ENCODE measurements at places on chromosomes 1 and 21. TPM values are rescaled to one million over a fixed set of nuclear protein-coding genes. Genes with fewer than 3 reads are reported as not detected.

The FNBP1L gene
- total RNA-seq, result 17.9 TPM

The TRIM63 gene
- 196 TPM for total RNA-seq

The CYP4A11 gene
- total RNA-seq, result not detected

The VAMP4 gene
- total RNA-seq, result 10.1 TPM

The AGTRAP gene
- 23.7 TPM for total RNA-seq

The C4BPA gene
- not detected for total RNA-seq

The CRYAA gene
- total RNA-seq, result not detected

The BCL2L15 gene
- 0.28 TPM for total RNA-seq

The MROH9 gene
- not detected for total RNA-seq

The PPM1J gene
- total RNA-seq, result 7.1 TPM

The TCHH gene
- total RNA-seq, result not detected

The RNF220 gene
- 53.4 TPM for total RNA-seq

The PRKAA2 gene
- total RNA-seq, result 156 TPM

The HES3 gene
- total RNA-seq, result not detected

The OR6K3 gene
- not detected for total RNA-seq

The TRIM67 gene
- not detected for total RNA-seq

The HSPG2 gene
- 271 TPM for total RNA-seq

The SLAMF9 gene
- total RNA-seq, result not detected

The SAMSN1 gene
- total RNA-seq, result 2.7 TPM

The KIRREL1 gene
- 11.2 TPM for total RNA-seq

DNA sequence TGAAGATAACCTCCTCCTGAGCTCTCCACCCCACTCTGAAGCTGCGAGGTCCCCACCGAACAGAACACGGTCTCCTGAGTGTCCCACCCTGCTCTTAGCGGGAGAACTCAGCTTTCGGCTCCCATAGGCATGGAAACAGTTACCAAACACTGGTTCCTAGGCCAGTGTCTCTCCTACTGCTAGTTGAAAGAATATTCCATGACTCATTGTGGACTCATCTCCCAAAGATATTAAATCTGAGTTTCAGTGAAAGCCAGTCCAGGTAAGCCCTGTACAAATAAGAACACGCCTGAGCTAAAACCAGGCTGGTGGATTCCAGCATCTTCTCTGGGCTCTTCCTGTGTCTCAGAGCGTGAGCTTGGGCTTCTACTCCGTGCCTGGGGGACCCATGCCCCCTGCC, 107.5 kb upstream of the CLDN14 start:
- no peak for DNase-seq

GRCh38 chr1:40014812-40015594, 25.5 kb upstream of the CAP1 start:
- no peak for DNase-seq

DNA sequence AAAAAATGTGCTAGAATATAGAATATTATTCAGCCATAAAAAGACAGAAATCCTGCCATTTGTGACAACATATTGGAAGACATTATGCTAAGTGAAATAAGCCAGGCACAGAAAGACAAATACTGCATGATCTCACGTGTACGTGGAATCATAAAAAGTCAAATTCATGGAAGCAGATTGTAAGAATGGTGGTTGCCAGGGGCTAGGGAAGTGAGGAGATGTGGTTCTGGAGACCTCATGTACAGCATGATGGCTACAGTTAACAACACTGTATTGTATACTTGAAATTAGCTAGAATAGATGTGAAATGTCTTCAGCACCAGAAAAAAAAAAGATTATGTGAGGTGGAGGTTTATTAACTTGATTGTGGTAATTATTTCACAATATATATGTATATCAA, 166.4 kb downstream of the ZZZ3 start:
- no peak for DNase-seq

GRCh38 chr1:17101261-17101660, 18.0 kb downstream of the PADI2 start:
- DNase-seq, result no peak

DNA sequence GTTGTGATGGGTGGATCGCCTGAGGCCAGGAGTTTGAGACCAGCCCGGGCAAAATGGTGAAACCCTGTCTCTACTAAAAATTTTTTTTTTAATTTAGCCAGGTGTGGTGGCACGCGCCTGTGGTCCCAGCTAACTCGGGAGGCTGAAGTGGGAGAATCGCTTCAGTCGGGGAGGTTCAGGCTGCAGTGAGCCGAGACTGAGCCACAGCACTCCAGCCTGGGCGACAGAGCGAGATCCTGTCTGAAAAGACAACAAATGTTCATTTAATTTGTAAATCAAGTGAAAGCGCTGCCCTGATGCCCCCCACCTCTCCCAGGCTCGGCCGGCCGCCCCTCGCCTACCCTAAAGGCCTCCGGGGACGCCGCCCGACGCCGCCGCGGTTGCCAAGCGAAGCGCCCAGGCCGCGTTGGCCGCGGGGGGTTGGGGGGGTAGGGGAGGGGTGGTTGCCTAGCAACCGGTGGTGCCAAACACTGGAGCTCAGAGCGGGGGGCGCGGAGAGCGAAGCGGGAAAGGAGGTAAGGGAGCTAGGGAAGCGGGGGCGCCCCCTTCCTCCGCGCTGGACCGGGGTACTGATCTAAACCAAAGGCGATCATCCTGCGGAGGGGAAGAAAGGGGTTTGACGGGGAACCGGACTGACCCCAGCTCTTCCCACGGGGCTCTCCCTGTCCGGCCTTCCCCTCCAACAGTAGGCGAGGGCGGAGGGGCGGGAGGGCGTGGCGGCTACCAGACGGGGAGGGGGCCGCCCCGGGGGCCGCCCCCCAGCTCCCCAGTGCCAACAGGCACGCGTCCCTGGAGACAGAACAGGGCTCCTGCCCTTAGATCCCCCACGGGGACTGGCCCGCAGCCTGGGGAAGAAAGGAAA, at the start of gene TEKT2:
TEKT2 (plus strand) TSS at position 460 of the 862 bp plus-strand sequence. CDS start 828 bp downstream, outside the sequence.
- no peak for DNase-seq

- no peak for DNase-seq
Observed at GRCh38 chr1:52679048-52679447, 19.1 kb downstream of the COA7 start.

- DNase-seq, result no peak
Observed at GRCh38 chr1:203317429-203318228, 12.3 kb downstream of the BTG2 start.

DNA sequence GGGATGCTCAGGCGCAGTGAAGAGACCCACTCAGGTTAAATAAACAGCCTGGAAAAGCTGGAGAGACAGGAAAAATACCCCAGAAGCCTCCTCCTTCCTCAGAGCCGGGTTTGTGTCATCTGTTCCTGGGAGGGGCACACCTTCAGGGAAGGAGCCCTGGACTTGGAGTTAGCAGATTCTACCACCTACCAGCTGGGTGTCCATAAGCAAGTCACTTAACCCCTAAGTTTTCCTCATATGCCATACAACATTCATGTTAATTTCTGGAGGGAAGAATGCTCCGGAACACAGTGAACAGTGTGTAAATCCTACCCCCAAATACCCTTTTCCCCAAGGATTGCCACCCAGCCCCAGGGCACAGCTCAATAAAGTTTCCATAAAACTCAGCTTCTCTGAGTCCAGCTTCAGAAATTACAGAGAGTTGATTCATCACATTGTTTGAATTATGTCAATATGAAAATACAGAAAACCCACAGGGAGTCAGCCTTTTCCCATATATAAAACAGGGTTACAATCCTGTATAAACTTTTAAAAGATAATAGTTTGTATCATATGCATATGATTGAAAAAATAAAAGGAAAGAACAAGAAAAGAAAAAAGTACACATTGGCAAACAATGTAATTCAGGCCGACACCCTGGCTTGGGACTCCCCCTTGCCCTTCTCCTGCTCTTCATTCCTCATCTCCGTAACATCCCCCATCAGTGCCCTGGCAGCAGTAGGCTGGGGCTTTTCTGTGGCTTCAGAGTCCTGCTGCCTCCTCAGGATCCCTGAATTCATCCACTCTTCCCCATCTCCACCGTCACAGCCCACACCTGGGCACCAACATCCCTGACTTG, 291.8 kb upstream of the USP24 start:
- DNase-seq, result no peak

DNA sequence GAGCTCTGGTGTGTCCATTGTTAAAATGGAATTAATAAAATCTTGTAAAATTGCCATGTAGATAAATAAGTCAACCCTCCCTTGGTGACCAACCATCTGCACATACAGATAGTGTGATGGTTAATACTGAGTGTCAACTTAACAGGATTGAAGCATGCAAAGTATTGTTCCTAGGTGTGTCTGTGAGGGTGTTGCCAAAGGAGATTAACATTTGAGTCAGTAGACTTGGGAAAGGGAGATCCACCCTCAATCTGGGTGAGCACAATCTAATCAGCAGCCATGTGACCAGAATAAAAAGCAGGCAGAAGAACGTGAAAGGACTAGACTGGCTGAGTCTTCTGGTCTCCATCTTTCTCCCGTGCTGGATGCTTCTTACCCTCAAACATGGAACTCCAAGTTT, 174.8 kb downstream of the LTN1 start:
- no peak for DNase-seq

DNA sequence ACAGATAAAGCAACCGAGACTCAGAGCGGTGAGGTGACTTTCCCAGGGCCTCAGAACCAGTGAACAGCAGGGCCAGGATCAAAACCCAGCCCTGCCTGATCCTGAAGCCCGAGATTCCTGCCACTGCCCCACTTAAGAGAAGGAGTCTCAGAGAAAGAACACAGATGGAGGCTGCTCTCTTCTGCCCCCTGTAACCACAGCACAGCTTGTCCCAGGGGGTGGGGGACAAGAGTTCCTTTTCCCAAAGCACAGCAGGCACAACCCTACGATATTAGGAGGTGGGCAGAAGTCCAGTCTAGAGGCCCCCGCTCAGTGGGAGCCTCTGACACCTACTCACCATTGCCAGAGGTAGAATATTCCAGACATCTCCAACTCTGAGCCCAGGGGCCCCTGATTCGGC, 24.0 kb upstream of the VWA5B1 start:
- DNase-seq, result no peak

DNA sequence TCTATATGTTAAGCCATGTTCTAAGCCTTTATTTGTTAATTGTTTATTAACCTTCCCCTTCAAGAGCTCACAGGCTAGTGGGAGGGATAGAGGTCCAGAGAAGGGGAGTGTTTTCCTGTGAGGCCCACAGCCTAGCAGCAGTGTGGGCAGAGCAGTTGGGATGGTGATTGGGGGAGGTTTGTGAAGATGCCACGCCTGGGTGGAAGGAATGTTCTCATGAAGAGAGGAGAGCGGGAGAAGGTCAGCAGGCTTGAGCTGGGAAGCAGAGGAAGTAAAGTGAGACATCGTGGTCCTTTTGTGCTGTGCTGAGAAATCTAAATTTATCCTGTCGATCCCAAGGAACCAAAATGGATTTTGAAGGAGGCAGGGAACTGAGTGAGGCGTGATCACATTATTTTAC, 42.6 kb downstream of the TRAPPC10 start:
- no peak for DNase-seq

DNA sequence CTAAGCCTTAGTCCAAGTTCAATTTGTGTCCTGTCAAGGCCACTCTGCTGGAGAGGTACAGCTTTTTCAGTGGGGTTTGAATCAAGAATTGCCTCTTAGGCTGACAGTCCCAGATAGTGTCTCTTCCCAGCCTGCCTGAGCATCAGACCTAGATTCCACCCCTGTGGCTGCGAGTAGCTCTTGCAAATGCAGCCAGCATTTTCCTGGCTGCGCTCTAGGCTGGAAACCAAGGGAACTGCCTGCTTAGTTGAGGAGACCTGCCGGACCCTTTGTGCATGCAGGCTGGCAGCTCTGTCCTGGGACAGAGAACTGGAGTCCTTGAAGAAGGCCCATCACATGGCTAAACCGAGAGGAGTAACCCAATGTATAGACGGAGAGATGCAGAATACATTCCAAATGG, 293.7 kb downstream of the PCP4 start:
- no peak for DNase-seq

DNA sequence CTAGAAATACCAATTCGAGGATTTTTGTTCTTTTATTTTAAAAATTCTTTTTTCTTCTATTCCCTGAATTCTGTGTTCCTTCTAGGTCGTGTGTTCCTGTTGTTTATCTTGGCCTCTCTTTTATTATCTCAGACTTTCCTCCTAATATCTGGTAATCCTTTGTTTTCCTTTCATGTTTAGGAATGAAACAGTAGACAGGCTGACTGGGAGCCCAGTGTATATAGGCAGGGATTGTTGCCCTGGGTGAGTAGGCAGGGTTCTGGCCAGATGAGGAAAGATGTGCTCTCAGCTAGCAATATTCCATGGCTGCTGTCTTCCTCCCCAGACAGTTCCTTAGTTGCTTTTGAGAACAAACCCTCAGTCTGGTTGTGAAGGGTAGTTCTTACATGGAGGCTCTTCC, 161.8 kb upstream of the PDE4B start:
- DNase-seq, result no peak

DNA sequence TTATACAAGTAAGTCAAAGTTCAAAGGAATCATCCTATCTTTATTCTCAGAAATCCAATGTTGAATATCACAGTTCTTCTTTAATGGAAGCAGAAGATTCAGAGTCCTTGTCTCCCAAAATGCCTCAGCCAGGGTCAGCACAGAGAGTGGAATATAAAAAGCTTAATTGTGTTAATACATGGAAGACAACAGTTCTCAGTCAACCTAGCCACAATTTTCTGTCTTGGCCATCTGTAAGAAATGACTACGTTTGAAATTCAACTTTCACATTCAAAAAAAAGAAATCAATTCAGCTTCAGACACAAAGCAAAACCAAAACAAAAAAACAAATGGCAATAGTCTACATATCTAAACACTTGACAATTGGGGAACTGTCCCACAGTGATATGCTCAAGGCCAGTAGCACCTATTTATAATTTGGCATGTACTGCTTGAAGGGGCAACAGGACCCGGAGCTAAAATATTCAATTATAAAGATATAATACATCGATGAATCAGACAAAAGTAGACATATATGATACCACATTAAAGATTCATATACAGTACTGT, 27.3 kb upstream of the GLIS1 start:
- DNase-seq, result no peak

- DNase-seq, result no peak
Observed at GRCh38 chr1:176445402-176445801, 17.6 kb upstream of the PAPPA2 start.

DNA sequence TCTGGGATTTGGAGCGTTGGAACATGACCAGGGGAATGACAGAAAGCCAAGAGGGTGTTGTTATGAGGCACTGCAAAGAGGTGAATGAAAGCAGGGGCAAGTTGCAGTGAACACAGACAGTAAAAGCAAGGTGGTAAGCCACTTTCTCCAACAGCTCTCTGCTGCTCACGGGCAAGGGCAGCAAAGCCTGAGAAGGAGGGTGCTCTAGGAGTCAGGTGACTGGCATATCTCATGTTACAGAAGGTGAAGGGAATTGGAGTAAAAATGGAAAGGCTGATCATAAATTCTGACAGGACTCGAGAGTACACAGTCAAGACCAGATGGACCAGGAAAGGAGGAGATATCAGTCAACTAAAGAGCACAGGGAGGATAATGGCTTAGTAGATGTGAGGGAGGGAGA, 14.5 kb downstream of the VAV3 start:
- DNase-seq, result no peak

DNA sequence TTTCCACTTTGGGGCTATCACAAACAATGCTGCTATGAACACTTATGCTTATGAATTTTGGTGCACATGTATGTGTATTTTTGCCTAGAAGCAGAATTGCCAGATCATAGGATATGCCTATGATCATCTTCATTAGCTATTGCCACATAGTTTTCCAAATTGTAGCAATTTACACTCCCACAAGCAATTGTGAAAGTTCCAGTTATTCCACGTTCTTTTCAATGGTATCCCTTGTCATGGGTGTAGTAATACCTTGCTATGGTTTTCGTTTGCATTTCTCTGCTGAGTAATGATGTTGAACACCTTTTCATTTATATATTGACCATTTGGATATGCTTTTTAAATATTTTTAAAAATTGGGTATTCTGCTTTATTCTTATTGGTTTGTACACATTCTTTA, 82.6 kb downstream of the MTR start:
- DNase-seq, result no peak

GRCh38 chr21:40176724-40177123, 309.5 kb downstream of the PCP4 start:
- no peak for DNase-seq
